ENCODE measurements at places on chromosomes 1 and 21. TPM values are rescaled to one million over a fixed set of nuclear protein-coding genes. Genes with fewer than 3 reads are reported as not detected.

DNA sequence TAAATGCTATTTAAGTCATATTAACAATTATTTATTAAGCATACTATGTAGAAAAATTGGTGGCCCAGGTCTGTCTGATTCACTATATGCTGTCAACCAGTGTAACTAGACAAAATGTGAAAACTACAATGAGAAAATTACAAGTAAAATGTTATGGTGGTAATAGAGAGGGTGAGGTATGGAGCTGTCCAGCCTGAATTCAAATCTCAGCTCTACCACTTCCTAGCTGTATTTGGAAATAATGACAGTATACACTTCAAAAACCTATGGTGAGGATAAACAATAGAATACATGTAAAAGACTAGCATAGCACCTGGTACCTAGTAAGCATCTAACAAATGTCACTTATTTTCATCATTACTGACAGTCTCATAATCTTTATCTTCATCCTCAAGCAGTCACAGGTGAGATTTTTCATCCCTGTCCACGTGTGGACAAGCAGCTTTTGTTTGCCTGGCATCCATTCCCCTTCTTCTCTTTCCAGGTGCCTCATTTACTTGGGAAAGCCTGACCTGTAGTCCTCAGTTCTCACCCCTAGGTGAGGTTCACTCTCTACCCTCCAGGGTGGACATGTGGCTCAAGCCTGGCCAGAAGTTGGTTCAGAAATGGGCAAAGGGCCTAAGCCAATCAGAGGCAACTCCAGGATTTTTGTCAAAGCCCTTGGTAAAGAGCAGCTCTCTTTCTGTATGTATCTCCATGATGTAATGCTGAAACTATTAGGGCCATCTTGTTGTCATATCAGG is 29.5 kb downstream of the EGLN1 start:
- no peak overlapping the region for H3K4me3 ChIP-seq
- no peaks in the 10 kb centered on the region for H3K27me3 ChIP-seq
- DNase-seq, result no peak
- peaks cover 4% of the 10 kb centered on the region for H3K36me3 ChIP-seq
- peaks cover 5% of the 10 kb centered on the region for H3K4me1 ChIP-seq
- no peak overlapping the region for H3K27ac ChIP-seq

The SLC30A2 gene
- 0.11 TPM for total RNA-seq

GRCh38 chr1:81498471-81499462 is 302.0 kb upstream of the ADGRL2 start:
- H3K27ac ChIP-seq, result peak overlapping the region; percentile 37
- H3K4me3 ChIP-seq, result no peak overlapping the region
- DNase-seq, result peak; percentile 60
- no peaks in the 10 kb centered on the region for H3K36me3 ChIP-seq

The UBE2G2 gene
- 53.0 TPM for total RNA-seq

- no peaks in the 10 kb centered on the region for H3K27me3 ChIP-seq
- peaks cover 50% of the 10 kb centered on the region for H3K4me1 ChIP-seq
- H3K4me3 ChIP-seq, result peak within 1 kb of the TSS; percentile 42
- peak within 1 kb of the TSS; percentile 52 for H3K27ac ChIP-seq
- DNase-seq, result no peak
Observed at GRCh38 chr1:22710701-22711049, at the start of gene EPHB2. EPHB2 (plus strand) TSS chr1:22710839; CDS start chr1:22710983, 144 bp downstream.

The SPRR3 gene
- total RNA-seq, result not detected

The SZRD1 gene
- 67.3 TPM for total RNA-seq
